ENCODE measurements at places on chromosomes 2 and 18. TPM values are rescaled to one million over a fixed set of nuclear protein-coding genes. Genes with fewer than 3 reads are reported as not detected.

DNA sequence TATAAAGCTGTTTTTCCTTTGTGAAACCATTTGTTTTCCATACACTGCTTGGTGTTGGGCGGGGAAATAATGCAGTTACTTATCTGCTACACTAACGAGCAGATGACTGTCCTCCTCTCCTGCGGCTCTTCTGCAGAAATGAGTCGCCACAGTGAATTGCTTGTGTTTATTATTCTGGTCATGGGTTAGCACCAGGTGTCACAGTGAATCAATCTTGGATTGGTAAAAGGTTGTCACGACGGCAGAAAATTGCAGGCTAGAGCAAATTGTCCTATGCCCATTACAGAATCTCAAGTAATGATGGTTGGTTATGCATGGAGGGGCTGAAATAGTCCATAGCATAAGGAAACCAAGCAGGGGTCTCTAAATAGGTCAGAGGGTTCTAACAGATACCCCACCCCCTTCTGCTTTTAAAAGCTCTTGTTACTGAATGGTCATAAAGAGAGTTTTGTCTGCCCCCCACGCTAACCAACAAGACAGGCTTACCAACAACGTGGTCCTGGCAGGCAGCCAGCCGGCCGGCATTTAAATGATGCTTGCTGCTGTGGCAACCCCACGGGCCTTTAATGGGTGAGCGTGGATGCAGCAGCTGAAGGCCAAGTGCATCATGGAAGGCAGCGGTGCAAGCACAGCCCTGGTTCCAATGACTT, 29.5 kb downstream of the RAB31 start:
- DNase-seq, result no peak

The TUBA4B gene
- total RNA-seq, result 0.16 TPM

GRCh38 chr2:160229591-160229990, 29.5 kb upstream of the ITGB6 start:
- no peak for DNase-seq

- no peak for DNase-seq
These were observed 52.0 kb downstream of the RASGRP3 start for GRCh38 chr2:33528441-33528950.

The XIRP2 gene
- not detected for total RNA-seq

The CKAP2L gene
- 0.96 TPM for total RNA-seq

- no peak for DNase-seq
These were observed 650 bp downstream of the ORMDL1 start for GRCh38 chr2:189783451-189783926.

GRCh38 chr18:54205959-54206358, 18.5 kb downstream of the MBD2 start:
- no peak for DNase-seq

GRCh38 chr2:226875438-226876225, 39.8 kb downstream of the RHBDD1 start:
- no peak for DNase-seq

- no peak for DNase-seq
These were observed 249.9 kb downstream of the PARD3B start for GRCh38 chr2:204795156-204795555.
